ENCODE measurements at places on chromosomes 1 and 21.

DNA sequence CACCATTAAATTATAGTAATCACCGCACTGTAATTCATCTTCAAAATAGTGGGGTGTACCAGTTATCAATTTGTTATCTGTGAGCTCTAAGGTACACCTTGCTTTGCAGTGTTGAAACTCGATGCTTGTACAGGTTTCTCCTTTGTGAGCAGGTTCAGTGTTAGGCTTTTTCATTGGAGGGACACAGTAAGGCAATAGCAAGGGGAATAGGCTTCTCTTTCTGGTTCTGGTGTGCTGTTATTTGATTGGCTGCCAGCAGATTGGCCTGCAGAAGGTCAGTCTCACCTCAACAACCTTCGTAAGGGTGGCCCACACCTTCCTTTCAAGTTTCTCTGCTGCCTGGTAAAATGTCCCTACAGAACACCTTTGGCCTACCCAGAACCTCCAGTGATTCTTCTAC is 76.2 kb upstream of the B3GALT2 start:
- no peak for DNase-seq

DNA sequence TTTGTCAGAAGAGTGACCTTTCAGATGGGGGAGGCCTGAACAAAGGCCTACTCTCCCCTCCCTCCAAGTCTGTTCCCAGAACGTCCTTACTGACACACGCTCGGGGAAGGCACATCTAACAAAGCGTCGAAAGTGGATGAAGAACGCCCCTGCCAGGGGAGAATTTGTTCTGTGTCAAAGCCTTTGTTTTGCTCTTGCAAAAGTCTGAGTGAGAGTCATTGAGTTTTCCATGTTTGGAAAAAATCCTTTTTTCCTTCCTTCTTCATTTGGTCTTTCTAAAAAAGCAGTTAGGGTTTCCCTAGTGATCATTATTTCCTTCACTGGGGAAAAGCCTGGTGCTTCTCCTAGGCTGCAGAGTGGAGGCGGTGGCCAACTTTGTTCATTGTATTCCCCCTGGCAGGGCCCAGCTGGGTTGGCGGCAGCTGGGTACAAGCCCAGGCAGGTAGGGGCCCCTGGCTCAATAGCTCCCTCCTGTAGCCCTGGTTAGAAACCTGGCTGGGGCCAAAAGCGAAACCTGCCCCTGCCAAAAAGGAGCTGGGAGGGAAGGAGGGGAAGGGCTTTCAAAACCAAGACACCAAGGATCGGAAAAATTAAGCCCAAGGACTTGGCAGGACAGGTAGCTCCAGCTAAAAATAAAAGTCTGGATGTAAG is 81.1 kb downstream of the ITPKB start:
- DNase-seq, result no peak

GRCh38 chr1:32031578-32032274 is 18.1 kb downstream of the KHDRBS1 start:
- DNase-seq, result peak; percentile 24

- peak; percentile 47 for DNase-seq
Observed at GRCh38 chr1:119773711-119774241, 5.1 kb upstream of the HMGCS2 start.

DNA sequence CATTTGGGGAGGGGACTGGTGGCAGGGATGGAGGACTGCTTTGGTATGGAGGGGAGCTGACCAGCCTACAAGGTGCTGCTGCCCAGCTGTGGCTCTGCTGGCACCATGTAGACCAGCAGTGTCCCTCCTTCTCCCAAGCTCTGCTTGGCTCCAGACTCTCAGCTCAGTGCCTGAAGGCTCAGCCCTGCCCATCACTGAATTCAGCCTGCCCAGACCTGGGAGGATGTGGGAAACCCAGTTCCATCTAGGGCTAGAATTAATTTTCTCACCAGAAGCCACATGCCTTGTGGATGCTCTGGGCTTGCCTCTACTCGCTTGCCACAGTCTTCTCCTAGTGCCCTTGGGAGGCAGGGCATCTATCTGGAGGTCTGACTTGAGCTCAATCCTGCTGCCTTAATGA is 195.0 kb upstream of the EDN2 start:
- no peak for DNase-seq

GRCh38 chr1:27994060-27994459 is 34.3 kb downstream of the XKR8 start:
- no peak for DNase-seq

DNA sequence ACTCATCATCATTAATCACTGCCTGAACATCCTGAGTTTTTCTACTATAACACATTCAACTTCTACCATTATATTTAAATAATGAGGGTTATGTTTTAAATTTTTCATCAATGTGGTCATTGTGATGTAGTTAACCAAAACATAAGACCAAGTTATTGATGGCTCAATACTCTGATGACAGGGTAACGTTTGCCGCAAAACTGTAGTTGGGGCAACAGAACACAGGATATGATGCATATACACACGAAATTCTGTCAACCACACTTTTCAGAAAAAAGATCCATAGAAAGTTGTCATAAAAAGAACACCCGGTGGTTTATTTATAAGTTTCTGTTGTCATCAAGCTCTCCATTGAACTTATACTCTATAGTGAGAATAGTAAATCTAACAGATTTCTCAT is 121.7 kb upstream of the COL11A1 start:
- no peak for DNase-seq

DNA sequence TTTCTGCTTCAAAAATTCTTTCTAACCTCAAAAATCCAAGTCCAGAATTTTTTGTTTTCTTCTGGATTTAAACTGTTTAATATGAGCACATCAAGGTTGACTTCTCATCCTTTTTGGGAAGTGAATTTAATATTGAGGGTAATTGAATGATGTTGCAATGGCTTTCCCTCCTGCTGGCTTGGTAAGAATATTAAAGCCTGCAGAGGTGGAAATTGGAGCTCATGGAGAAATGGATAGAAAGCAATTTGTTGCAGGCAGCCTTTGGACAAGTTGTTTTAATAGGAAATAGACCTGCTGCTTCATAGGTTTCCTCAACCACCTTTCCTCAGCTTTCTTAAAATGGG is 124.7 kb downstream of the SYT2 start:
- peak; percentile 21 for DNase-seq

- no peak for DNase-seq
Observed at GRCh38 chr21:25885880-25886279, 151.1 kb downstream of the GABPA start.

DNA sequence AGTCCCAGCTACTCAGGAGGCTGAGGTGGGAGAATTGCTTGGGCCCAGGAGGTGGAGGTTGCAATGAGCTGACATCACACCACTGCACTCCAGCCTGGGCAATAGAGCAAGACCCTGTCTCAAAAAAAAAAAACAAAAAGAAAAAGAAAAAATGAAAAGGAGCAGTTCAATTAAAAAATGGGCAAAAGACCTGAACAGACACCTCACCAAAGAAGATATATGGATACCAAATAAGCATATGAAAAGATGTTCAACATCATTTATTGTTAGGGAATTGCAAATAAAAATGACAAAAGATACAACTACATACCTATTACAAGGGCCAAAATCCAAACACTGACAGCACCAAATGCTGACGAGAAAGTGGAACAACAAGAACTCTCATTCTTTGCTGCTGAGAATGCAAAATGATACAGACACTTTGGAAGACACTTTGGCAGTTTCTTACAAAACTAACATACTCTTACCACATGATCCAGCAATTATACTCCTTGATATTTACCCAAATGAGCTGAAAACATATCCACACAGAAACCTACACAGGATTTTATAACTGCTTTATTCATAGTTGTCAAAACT is 28.7 kb upstream of the ATP5PO start:
- no peak for DNase-seq

DNA sequence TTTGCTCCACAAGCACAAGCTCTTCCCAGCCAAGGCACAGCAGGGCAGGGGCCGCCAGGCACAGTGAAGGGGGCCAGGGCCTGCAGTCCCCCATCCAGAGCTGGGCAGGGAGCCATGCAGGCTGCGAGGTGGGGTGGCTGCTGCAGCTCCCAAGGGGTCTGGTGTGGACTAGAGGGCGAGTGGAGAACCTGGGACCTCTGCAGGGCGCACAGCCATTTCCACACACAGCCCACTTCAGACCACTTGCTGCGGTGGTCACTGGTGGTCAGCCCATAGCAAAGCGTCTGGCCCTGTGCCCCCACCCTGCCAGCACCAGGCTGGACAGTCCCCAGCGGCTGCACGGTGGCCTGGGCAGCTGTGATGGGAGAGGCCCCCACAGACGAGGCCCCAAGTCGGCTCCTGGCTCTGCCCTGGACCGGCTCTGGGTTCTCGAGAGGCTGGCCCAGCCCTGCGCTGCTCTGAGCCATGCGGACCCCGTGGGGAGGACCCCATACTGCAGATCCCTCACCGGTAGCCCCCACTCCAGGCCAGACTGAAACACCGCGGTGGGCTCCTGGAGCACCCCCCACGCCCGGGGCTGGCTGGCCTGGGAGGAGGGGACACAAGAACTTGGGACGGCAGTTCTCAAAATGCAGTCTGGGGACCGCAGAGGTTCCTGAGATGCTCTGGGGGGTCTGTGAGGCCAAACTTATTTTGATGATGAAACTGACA is 47.1 kb upstream of the COL6A2 start:
- DNase-seq, result no peak

DNA sequence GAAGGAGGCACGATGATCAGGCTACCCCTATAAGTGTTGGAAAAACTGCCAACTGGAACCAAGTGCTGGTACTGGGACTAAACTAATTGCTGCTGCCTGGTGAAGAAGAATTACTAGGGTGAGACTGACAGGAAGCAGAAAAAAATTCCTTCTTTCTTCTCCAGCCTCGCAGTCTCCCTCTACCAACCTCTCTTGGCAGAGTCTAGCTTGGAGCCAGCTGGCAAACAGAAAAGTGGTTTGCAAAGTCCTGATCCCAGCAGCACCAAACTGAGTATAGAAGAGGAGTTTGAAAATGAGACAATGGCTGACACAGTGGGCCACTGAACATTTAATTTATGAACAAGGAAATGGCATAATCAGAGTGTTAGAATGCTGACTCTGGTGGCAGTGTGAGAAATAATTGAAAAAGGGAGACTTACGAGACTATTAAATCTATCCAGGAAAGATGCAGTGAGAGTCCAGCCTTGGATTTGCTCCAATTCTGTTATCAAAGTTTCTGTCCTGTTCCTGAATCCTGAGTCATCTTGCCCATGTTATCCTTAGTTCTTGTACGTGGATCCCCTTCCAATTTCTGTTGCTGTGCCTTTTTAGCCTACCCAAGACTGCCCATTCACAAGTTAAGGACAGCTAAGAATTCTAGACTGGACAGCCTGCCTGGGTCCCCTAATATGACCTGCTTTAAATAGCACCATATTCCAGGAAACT is 23.7 kb upstream of the DISP1 start:
- no peak for DNase-seq

DNA sequence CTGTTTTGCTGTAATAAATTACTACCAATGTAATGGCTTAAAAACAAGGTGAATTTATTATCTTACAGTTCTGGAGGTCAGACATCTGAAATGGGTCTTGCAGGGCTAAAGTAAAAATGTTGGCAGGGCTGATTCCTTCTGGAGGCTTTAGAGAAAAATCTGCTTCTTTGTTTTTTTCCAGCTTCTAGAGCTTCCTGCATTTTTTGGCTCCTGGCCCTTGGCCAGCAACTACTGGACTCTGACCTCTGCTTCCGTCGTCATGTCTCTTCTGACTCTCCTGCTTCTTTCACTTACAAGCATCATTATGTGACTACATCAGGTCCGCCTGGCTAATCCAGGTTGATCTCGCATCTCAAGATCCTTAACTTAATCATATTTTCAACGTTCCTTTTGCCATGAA is 350.9 kb downstream of the S1PR1 start:
- no peak for DNase-seq
